KG1 (cell line): ENCODE measurements at places on chromosomes 7 and 10.
A peak's percentile ranks its signal among the peaks of the same experiment; 100 is the strongest.

DNA sequence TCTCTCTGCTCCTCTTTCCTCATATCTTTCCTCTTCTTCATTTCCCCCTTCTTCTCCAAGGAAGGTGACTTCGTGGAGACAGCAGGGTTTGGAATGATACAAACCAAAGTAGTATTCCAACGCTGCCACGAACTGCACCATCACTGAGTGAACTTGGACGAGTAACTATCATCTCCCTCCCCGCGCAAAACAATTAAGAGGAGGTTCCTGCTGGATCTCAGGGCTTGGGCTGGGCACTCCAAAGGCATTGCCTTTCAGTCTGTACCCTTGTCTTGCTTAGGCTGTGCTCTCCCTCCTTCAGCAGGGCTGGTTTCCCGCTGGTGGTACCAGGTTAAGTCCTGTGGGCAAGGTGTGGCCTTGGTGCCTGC lies 790 bp upstream of the PITX3 start:
- DNase-seq = no peak

DNA sequence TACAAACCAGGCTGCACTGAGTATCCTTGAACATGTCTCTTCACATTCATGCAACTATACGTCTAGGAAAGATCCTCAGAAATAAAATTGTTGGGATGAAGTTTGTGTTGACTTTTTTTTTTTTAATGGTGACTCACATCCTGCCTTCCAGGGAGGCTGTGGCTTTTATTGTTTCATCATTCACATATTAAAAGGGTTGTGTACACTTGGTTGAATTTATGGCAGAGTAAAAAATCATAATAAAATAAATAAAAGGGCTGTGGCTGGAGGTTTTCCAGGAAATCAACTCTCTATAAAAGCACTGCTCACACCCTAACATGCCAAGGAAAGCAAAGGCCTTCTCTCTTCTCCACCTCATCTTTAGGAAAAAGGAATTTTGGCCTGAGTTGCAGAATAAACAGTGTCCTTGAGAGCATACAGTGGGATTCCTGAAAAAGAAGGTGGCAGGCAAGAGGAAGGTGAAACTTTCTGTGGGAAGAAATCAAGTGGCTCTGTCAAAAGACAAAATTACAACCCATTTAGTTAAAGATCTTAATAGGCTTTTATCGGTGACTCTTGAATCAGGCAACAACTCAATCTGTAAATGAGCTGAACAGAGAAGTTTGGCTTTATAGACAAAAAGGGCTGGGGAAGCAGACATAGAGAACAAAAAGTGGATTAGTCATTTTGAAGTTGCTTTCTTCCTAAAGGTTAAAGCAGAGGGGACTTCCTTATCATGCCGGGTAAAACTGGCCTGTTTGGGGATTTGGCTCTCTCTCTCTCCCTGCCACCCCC lies 41.6 kb upstream of the FHIP2A start:
- no peak for DNase-seq

DNA sequence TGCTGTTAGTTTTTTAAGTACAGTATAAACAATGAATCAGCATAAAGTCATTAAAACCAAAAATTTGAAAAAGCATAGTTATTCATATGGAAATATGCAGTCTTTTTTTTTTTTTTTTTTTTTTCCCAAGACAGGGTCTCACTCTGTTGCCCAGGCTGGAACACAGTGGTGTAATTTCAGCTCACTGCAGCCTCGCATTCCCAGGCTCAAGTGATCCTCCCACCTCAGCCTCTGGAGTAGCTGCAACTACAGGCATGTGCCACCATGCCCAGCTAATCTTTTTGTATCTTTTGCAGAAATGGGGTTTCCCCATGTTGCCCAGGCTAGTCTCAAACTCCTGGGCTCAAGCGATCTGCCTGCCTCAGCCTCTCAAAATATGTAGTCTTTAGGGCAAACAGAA lies 182.0 kb downstream of the SEMA3E start:
- no peak for DNase-seq

GRCh38 chr10:73876971-73877370 lies 2.6 kb upstream of the CAMK2G start:
- no peak for DNase-seq

GRCh38 chr10:50501924-50502452 lies 121.8 kb downstream of the SGMS1 start:
- DNase-seq = no peak

DNA sequence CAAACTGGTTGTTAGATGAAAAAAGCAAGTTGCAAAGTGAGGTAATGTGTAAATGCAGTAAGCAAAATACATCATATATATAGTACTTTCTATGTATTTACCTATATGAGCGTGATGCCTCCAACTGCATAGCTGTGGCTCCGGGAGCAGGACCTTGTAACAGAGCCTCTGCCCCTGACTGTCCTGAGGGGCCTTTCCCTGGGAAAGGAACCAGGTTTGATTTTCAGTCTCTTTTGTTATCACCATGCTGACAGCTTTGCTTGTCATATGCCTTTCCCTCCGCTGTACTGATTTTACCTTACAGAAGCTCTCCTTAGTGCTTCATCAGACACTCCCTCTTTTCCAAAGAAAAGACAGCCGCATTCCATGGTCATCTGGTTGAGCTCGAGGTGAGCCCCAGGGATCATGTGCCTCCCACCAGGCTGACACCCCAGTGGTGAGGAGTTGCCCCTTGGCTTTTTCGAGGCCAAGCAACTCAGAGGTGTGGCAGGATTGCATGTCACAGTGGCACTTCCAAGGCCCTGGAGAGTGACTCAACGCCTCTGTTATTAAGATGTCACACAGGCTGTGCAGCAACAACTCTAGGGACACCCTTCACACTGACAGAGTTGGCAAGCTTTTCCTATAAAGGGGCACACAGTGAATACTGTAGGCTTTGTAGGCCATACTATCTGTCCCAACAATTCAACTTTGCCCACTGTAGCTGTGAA lies 78.9 kb downstream of the ALOX5 start:
- no peak for DNase-seq

DNA sequence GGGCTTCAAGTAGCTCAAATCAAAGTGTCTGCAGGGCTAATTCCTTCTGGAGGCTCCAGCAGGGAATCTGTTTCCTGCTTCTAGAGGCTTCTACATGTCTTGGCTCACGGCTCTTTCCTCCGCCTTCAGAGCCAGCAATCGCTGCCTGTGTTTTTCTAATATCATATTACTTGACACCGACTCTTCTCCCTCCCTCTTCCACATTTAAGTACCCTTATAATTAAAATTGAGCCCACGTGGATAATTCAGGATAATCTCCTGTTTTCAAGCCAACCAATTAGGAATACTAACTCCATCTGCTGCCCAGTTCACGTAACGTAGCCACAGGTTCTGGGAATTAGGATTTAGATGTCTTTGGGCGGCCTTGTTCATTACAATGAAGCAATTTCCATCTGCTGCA lies 372.2 kb downstream of the DPP6 start:
- DNase-seq = no peak

DNA sequence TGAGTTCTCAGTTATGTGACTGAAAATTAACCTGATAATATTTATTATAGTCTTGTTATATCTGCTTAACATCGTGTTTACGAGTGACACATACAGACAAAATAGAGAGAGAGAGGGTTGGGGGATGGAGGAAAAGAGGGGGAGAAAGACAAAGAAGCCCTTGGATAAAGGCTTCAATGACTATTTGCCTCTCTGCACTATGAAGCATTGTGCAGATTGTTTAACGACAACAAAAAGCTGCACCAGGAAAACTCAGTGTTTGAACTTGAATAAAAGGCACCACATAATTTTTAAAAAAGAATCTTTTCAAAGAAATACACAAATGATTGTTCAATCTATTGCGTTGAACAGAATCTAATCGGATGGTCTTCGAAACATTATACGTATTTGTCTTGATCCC lies 27.8 kb downstream of the MAGI2 start:
- no peak for DNase-seq

GRCh38 chr7:48741545-48741944 lies 182.8 kb upstream of the CDC14C start:
- DNase-seq = no peak

- DNase-seq = no peak
Observed at GRCh38 chr7:101747053-101747878, 70.2 kb upstream of the CUX1 start.

GRCh38 chr10:11179516-11180105 lies 161.9 kb downstream of the CELF2 start:
- no peak for DNase-seq

- no peak for DNase-seq
Observed at GRCh38 chr7:133957845-133958244, 169.3 kb upstream of the LRGUK start.

DNA sequence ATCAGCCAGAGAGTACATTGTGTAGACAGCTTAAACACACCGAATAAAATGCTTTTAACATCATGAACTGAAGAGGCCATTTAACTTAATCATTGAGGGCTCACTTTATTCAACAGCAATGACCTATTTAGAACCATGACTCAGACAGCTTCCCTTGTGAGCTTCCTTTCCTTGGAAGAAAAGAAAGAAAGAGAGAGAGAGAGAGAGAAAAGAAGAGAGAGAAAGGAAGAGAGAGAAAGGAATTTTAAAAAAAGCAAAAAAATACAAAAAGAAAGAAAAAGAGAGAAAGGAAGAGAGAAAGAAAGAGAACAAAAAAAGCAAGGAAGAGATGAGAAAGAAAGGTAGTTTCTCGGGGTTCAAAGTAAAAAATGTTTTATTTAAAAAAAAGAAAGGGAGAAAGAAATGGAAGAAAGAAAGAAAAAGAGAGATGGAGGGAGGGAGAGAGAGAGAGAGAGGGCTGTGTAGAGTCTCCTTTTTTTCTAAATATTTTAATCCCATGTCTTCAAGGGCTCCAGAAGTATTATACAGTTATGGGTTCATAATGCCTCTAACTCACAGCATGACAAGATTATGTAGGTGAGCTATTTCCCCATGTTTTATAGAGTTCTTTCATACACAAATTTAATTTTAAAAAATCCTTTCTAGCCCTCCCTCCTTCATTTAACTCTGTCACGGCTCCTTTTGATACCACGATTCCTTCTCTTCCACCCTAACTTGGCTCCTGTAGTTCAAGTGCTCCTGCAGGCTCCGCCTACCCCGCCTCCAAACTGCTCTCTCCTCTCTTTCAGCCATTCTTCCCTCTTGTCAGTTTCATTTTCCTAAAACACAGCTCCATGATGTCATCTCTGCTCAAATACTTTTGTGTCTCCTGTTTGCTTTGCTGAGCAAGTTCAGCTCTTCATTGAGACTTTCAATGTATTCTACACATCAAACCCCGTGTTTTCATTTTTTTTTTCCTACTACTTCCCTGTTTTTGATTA lies 85.5 kb downstream of the PRTFDC1 start:
- DNase-seq = no peak

DNA sequence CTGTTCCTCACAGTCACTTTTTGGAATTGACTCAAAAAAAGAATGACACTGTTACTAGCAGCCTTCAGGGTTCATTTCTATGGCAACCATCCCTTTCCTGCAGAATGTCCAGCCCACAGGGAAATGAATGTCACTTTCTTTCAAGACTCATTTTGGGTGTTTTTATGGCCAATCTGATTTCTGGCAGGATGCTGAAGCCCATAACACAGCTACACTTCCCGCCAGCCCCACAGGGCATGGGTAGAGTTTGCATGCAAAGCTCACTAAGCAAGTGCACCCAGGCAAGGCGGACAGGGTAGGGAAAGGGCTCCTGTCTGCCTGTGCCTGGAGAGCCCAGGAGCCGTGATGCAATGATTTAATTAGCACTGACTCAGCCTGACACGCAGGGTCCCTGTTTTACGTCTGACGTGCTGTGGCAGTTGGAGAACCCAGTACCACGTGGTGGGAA lies 26.1 kb upstream of the GPAM start:
- DNase-seq = no peak

- no peak for DNase-seq
Observed at GRCh38 chr7:99137411-99138180, 6.3 kb downstream of the SMURF1 start.

- DNase-seq = no peak
Observed at GRCh38 chr7:22586786-22587140, 86.8 kb upstream of the STEAP1B start.

DNA sequence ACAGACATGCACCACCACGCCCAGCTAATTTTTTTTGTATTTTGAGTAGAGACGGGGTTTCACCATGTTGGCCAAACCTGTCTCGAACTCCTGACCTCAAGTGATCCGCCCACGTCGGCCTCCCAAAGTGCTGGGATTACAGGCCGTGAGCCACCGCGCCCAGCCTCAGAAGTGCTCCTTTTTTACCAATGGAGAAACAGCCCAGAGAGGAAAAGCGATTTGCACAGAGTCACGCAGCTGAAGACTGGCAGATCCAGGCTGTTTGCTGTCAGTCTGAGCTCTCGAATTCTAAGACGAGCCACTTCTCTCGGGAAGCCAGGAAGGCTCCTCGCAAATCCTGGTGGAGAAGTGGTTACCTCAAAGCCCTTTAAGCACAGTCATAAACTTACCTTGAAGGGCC lies 57.4 kb upstream of the SDK1 start:
- no peak for DNase-seq

- DNase-seq = peak; percentile 17
Observed at GRCh38 chr7:75534727-75535307, 42.7 kb downstream of the SPDYE5 start.

GRCh38 chr10:29657719-29658274 lies 23.0 kb upstream of the SVIL start:
- no peak for DNase-seq

DNA sequence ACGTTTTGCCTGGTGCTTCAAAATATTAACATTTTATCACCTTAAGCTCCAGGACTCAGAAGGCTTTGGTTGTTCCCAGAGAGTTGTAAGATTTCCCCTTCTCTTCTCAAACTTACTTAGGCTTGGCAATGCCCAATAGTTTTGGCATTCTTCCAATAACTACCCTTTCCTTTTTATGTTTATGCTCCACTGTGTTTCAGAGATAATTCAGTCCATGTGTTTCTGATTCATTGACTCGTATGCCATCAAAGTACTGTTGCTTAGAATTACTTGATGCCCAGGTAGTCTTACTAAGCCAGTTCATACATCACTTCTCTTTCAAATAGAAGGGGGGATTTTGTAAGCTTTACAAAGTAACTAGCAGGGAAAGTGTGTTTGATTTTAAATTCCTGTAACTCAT lies 66.6 kb downstream of the AGMO start:
- no peak for DNase-seq

DNA sequence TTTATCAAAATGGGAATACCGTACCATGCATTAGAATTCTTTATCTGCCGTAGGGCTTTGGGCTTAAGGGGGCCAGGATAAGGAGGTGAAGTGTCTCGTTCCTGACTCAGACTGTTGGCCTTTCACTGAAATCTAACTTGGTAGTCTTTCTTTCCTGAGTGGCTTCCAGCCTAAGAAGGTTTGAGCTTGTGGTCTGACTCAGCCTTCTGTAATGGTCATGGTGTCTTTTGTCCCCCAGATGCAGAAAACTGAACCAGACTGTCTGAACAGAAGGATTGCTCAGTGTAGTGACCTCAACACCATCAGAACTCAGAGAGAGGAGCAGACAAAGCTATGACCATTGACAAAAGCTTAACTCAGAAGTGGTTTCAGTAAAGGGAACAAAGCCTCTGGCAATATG lies 39.5 kb downstream of the WNT2 start:
- no peak for DNase-seq

GRCh38 chr7:131945957-131946544 lies 389.6 kb upstream of the PODXL start:
- no peak for DNase-seq

- no peak for DNase-seq
Observed at GRCh38 chr10:72062832-72063702, 25.3 kb downstream of the SPOCK2 start.
